ENCODE measurements at places on chromosomes 4 and X.
A peak's percentile ranks its signal among the peaks of the same experiment; 100 is the strongest.

DNA sequence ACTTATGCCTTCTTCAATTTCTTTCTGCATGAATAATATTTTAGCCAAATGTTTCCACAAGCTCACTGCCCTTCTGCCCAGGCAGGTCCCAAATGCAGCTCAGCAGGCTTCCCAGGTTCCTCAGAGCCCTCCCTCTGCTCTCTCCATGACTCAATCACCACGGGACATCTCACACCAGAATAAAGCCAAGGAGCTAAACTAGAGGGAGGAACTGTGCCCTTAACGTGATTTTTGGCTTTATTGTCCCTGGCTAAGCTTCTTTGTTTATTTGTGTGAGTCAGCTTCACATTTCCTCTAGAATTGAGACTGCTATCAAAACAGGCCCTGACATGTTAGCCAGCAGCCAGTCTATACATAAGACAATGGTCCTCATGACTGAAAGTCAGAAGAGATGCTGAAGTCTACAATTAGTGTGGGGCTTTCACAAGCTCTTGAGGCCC is 186.4 kb upstream of the GALNT7 start:
- DNase-seq = peak; percentile 5

DNA sequence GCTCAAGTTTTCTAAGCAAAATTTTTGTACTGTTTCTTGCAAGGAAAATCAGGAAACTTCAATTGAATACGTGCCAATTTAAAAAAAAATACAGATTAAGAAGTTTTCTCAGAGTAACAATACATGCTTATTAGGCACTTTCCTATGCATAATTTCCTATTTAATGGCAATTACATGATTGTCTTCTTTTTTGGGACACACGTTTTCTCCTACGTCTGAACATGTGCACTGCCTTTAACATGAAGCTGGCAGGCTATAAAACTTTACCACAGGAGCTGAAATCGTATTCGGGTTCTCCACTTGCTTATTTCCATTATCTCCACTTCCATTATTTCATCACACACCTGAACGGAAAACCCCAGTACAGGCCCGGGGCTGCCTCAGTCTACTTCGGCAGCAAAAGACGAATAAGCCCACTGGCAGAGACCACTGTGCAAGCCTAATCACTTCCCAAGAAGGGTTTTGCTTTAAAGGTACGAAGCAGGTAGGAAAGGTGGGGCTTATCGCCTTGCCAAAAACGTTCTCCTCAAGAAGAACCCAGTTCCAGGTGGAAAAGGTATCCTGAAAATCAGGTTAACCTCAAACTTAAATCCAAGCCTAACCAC is 575 bp downstream of the RCHY1 start:
- DNase-seq = no peak

- DNase-seq = no peak
These were observed 25.1 kb upstream of the DDX53 start for GRCh38 chrX:22974616-22975015.

GRCh38 chr4:139606579-139607501 is 50.8 kb upstream of the SETD7 start:
- DNase-seq = peak; percentile 32

DNA sequence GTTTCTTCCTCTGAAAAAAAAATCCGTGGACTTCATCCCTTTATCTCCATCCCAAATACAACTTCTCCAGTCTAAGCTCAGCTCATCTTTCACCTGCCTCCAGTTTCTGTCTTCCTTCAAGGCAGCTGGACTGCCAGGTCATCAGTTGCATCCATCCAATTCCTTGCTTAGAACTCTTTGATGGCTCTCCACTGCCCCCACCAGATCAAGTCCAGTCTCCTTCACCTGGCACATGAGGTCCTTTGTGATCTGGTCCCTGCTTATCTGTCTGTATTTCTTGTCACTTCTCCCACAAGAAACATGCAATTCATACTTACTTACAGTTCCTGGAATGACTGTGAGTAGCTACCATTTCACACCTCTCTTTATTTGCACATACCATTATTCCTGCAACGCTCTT is 33.8 kb downstream of the OTUD6A start:
- DNase-seq = no peak
